ENCODE measurements at places on chromosomes 11 and 22. TPM values are rescaled to one million over a fixed set of nuclear protein-coding genes. Genes with fewer than 3 reads are reported as not detected.
A peak's percentile ranks its signal among the peaks of the same experiment; 100 is the strongest.

Gene TSSC4
- total RNA-seq, result 58.6 TPM

DNA sequence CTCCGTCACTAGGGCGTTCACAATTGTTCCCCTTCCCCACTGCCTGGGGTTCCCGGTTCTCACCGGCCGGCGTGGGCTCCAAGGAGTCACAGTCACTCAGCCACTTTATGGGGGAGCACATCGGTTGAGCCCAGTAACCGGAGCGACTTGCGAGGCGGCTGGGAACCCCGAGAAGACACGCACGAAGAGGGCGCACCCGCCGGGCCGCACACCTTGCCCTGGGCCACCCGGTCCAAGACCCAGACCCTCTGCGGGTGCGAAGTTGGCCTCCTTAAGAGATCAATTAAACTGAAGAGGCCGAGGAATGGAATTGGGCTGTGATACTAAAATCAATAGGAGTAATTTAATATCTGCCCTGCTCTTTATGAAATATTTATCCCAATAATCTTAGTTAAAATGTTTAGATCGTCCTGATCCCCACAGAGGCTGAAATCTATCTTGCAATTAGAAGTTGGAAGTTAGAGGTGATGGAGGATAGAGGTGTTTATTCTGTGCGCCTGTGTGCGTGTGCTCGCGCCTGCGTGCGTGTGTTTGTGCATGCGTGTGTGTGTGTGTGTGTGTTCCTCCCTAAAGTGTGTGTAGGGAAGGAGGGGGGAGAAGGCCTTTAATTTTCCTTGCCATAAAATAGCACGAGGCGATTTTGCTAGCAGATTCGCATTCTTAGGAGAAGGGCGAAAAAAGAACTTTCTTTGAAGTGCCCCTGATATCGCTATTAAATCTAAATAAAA is 954 bp upstream of the MN1 start:
- peak; percentile 3 for DNase-seq

DNA sequence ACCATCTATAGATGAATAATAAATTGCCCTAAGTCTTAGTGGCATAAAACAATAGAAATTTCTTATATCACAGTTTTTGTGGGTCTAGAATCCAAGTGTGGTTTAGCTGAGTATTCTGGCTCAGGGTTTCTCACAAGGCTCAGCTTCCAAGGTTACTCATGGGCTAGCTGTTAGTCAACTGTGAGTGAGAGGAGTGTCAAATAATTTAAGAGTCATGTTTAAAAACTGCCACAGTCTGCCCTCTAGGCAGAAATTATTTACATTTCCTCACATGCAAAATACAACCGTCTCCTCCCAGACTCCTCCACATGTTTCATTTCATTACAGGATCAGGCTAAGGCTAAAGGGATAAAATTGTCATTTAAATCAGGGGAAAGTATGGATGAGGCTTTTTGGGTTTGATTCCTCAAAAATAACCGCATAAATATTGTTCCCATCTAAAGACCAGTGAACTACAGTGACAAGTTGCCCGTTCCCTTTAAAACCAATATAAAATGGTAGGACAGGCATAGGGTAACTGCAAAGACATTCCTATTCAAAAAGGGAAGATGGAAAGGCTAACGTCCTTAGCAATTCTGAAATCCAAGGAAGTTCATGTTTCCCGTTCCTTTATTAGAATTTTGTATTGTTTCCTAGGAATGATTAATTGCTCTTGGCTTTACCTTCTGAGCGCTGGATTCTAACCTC is 324.3 kb downstream of the DYNC2H1 start:
- DNase-seq, result peak; percentile 80

GRCh38 chr22:27159016-27159415 is 501.6 kb downstream of the MIAT start:
- DNase-seq, result no peak

- no peak for DNase-seq
Measured at GRCh38 chr11:36240801-36241200, 48.4 kb downstream of the COMMD9 start.

Gene C22orf31
- not detected for total RNA-seq

Gene ROBO4
- total RNA-seq, result under 0.01 TPM

Gene ZNF280B
- total RNA-seq, result 1.6 TPM

Gene ZP1
- total RNA-seq, result not detected

- no peak for DNase-seq
Measured at GRCh38 chr22:37659066-37659896, 758 bp downstream of the PDXP start.

DNA sequence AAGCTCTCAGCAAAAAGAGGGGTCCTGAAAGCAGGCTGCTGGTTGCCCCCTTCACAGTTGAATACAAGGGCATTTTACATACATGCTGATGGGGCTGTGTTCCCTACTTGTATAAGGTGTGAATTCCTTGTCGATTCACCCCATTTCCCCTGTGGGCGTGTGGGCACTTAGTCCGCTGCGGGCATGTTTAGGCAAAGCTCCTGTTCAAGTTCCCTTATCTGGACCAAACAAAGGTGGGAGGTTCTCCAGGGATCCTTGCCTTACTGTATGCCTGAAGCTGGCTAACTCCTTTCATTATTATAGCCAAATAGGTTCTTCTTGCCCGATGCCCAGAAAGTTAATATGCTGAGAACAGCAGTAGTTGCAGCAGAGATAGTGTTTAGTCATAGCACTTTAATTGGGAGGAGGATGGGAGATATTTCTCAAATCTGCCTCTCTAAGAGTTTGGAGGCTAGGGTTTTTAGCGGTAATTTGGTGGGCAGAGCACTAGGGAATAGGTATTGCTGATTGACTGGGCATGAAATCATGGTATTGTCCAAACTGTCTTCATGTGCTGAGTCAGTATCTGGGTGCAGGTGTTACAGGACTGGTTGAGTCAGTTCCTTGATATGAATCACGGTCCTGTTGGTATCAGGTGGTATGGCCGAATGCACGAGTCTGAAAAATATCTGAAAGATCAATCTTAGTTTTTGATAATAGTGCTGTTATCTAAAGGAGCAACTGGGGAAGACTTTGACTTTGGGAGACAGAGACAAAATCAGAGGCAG is 32.7 kb downstream of the METTL15 start:
- no peak for DNase-seq

DNA sequence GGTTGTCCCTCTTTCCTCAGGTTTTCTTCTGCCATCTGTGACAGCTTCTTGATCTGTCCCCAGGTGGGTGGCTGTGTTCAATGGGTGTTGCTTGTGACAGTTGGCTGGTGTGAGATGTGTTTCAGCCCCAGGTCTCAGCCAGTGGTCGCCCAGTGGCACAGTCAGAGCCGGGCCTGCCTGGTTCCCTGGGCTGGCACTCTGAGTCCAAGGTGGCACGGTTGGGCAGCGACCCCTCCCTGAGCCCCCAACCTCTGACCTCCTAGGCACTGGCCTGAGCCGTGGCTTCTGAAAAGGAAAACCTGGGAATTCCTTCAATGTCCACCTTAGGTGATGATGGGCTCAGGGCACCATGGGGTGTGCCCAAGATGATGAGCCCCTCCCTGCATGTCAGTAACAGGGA is 14.0 kb upstream of the PRODH start:
- no peak for DNase-seq

DNA sequence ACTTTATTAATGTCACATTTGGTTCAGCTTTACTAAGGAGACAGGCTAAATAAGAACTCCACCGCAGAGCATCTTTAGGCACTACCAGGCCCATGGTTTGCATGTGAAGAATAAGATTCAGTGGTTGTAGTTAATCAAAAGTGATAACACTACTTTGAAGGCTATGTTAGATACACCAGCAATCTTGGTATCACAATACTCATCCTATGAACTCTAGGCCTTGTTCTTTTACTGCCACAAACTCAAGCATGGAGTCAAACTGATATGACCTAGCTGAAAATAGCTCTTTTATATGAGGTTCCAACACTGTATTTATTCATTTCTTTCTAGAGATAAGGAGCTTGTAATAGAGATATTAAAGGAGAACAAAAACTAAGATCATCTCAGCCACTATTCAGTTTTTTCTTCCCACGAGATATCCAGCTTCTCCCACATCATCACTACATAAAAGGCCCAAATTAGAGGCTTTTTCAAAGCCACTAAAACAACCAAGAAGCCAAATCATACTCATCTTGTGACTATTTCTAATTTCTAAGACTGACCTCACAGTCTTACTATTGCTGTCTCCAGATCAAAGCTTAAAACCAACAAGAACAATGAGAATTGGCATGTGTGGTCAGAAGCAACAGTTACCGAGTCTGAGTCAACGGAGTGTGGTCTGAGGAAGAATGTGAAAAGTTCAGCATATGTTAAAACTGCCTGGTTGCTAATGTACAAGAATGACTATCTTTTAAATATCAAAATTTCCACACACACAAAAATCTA is 25.1 kb upstream of the GUCY1A2 start:
- peak; percentile 69 for DNase-seq
